ENCODE measurements at places on chromosomes 6 and 20. TPM values are rescaled to one million over a fixed set of nuclear protein-coding genes. Genes with fewer than 3 reads are reported as not detected.

- DNase-seq = peak; percentile 92
Measured at GRCh38 chr20:33731693-33732165, at the start of gene ZNF341. Gene ZNF341, plus strand, starts transcription at chr20:33731996. Its CDS starts 26 bp downstream, at chr20:33732022.

GRCh38 chr6:108526739-108527174 is 34.0 kb upstream of the FOXO3 start:
- no peak for DNase-seq

GRCh38 chr6:39530201-39530759 is 194.9 kb downstream of the KIF6 start:
- DNase-seq = no peak

DNA sequence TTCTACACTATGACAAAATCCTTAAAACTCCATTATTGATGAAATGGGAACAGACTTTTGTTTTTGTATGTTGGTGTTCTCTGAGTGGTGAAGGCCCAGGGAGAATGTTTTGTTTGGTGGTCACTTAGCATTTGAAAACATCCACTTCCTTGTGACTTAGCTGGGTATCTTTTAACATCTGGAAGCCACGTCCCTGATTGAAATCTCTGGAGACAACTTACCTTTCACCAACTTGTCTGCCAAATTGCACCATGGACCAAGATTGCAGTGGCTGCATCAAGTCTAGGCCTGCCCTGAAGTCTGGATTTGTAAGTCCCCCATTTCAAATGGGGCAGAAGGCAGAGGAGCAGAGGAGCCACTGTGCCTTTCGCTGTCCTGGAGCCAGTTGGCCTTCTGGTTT is 534 bp upstream of the EFCAB8 start:
- DNase-seq = no peak

- no peak for DNase-seq
Measured at GRCh38 chr6:111706841-111707391, 101.2 kb upstream of the TRAF3IP2 start.

DNA sequence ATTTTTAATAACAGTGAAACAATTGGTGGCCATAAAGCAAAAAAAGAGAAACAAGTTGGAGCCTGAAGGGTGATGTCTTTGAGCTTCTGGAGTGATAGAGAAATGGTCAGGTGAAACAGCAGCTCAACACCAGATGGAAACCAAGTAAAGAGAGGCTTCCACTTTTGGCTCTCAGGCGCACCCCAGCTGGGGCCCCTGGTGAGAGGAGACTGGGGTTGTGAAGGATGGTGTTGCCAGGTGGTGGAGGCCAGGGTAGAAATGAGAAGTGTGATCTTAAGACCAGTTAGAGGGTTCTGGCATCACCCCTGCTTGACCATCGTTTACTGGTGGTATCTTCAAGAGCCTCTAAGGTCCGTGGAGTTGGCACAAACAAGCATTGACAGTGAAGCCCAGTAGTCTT is 126.0 kb upstream of the AKIRIN2 start:
- DNase-seq = no peak

DNA sequence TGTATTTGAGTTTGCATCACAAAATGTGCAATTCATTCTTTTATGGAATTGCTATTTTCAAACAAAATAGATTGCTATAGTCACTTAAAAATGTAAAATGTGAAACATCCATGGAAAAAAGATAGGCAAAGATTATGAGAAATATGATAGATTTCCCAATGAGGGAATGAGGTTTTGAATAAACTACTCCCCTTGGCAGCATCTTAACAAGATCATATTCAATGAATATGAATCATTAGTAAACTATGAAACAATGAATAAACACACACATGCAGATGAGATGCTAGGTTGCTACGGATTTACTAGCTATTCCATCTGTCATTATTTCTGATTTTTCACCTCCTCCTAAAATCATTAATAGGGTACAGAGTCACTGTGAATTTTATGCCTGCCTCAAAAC is 401.8 kb downstream of the PHF3 start:
- no peak for DNase-seq

DNA sequence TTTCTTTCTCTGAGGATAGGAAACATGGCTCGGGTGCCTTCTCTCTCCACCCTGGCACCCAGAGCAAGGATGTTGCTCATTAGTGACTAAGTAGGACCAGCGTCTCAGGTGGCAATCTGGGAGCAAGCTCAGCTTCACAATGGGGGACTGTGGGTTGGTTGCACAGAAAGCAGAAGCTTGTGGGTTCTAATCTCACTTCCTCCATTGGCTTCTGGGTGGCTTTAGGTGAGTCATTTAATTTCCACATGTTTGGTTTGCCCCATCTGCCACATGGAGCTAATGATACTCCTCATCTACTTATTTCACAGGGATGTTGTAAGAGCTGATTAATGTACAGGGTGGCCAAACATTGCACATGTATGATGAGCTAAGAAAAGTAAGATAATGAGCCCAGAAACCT is 54.8 kb upstream of the AKIRIN2 start:
- DNase-seq = peak; percentile 76

- no peak for DNase-seq
Measured at GRCh38 chr6:166032366-166033200, 135.1 kb downstream of the TBXT start.

DNA sequence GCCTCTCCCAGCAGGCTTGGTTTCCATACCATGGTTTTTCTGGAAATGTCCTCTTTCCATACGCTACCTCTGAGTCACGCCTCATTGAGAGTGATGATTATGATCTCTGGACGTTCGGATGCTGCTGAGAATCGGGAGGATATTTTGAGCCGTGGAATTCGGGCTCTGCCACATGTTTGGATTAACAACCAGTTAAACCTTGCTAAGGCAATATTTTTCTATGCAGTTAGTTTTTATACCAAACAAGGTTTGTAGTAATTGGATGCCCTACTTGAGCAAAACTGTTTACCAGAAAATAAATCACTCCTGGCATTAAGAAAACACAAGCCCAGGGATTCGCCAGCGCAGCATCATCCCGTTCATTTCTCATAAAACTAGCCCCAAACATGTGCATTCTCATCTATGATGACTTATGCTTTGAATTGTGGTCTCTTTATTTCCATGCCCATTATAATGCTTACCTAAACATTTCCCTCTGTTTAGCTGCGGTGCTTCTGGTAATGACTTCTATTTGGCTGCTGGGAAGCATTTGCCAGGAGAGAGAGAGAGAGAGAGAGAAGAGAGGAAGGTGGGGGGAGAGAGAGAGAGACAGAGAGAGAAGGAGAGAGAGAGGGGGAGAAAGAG is 198.9 kb downstream of the CLIC5 start:
- DNase-seq = no peak

DNA sequence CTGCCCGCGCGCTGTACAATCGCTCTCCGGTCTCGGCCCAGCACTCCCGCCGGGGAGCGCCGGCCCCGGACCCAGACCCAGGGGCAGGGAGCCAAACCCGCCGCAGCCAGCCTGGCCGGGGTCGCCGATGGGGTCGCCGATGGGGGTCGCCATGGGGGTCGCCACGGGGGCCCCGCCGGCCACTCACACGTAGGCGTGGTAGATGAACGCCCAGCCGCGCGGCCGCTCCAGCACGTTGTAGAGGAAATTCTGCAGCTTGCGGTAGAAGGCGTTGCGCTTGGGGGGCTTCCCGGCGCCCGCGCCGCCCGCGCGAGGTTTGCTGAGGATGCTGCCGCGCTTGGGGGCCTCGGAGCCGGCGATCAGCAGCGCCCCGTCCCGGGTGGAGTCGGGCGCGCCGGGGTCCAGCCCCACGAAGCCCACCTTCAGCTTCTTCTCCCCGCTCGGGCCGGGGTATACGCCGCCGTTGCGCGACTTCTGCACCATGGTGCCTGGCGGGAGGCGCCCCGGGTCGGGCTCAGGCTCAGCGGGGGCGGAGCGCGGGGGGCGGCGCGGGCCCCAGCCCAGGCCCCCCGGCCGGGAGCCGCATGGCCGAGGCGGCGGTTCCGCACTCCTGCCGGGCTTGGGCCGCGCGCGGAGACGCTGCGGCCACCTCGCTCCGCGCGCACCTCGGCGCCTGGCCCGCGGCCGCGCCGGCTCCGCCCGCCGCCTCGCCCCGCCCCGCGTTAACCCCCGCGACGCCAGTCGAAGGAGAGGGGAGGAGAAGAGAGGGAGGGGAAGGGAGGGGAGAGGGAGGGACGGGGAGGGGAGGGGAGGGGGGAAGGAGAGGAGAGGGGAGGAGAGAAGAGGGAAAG is at the start of gene KCNQ2:
TSS of gene KCNQ2 (minus strand) at position 675 of the 851 bp plus-strand sequence. CDS start at position 483, 192 bp downstream.
- DNase-seq = peak; percentile 85

DNA sequence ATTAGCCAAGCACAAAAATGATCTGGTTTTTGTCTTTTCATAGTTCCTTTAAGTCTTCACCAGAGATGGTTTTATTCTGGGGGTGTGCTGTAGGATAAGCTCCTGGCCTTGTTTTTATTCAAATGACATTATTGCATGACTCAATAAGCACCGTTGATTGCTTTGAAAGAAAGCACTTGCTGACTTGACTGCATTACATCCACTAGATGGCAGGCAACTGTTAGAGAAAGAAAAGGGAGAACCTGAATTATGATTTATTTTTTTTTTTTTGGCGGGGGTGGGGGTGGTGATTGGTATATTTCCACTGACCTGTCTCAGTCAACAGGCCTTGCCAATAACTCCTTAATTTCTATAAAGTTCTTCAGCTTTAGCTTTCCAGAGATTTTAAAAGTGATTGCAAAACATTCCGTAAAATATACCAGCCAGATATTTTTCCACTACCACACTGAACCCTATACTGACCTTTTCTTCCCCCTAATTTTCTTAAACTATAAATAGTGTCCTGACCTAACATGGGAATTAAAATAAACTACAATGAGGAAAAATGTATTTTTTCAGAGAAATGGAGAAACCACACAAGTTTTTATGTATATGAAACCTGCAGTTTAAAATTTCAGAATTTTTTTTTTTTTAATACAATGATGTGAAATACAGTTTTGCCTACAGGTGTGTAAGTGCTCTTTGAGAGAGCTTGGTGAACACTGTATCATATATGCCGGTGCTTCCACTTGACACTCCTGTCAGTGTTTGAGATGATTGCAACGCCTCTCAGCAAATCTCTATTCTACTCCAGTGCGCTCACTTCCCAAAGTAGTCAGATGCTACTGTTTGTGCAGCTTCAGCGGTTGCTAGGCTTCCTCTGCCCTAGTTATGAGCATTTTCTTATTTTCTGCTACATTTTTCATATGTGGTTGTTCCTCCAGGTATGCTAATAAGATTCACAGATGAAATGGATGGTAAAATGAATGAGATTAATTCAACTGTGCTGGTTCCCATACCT is 274.3 kb downstream of the CD109 start:
- no peak for DNase-seq

- DNase-seq = no peak
Measured at GRCh38 chr20:61166324-61166723, 85.7 kb upstream of the CDH4 start.

DNA sequence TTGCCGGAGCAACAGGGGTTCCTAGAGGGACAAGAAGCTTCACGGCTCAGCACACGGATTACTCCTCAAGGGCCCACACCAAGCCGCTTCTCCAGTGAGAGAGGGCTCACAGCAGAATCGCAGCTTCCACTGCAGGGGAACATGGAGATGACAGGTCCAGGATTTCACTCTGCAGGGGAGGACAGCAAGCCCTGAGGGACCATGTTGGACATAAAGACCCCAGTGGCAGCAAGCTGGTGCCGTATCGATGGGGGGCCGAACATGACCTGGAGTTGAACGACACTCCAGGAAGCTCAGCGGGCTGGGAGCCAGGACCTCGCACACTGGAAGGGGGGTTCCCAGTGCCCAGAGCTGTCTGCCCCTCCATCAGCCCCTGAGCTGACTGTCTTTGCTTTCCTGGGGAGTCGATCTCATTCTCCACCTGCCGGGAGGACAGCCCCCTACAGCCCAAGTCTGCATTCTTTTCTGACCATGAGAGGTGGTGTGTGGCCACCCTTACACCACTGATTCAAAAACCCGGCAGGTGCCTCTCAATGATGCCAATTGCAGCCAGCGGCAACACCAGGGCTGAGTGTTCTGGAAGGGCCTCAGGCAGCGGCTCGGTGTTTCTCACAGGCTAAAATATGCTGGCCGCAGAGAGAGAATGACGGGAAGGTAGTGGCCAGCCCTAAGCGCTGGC is 194.5 kb upstream of the CDH4 start:
- no peak for DNase-seq

- DNase-seq = peak; percentile 78
Measured at GRCh38 chr6:42075159-42075838, 25.0 kb downstream of the TAF8 start.

DNA sequence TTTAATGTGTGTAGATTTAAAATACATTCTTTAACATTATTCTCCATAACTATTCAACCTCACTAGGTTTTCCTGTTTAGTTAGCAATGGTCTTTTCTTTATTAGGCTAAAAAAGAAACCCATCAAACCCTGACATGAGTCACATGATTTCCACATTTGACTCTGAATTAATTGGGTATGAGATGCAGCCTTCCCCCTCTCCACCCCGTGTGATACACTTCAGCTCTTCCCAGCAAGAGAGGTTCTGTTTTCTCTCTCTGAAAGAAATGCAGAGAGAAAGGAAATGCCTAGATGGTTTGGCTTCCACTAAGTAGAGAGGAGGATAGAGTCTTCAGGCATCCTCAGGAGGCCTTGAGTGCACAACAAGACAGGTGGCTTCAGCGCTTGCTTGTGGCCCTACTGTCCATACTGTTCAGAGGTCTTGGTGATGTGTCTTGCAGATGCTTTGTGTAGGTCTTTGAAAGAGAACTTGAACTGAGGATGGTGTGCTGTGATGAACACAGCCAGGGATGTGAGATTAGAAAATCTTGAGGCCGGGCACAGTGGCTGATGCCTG is 17.3 kb downstream of the FARS2 start:
- no peak for DNase-seq

DNA sequence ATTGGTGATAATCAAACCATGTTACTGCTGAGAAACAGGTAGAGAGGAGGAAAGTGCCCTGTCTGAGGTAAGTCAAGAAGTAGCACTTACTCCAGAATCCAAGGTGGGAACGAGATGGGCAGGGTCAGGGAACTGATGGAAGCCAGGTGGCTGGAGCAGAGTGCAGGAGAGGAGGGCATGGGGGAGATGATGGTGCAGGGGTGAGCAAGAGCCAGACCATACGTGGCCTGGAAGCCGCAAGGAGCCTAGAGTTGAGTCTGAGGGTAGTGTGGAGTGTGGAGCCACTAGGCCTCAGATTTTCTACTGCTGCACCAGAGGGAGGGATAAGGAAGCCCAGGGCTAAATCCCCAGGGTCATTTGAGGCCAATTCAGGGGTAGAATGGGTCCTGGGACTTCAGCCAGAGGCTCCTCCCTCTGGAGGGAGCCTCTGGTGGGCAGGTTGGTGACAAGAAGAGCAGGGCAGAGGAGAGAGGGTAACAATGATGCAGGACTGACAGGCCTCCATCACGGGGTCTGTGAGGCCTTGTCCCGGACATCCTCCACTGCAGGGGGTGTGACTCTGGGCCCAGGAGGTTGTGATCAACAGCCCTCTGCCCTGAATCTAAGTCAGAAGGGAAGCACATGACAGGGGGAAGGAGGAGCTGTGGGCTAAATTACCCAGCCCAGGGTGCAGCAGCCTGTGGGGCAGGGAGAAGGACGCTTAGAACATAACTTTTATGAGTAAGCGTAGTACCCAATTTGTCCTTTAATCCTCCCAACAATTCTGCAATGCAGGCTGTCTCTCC is 28.7 kb downstream of the COX4I2 start:
- DNase-seq = no peak

GRCh38 chr20:12829170-12829569 is 179.6 kb upstream of the SPTLC3 start:
- no peak for DNase-seq

- no peak for DNase-seq
Measured at GRCh38 chr20:1377341-1377871, 15.4 kb downstream of the FKBP1A start.

- no peak for DNase-seq
Measured at GRCh38 chr6:41022294-41022693, 16.7 kb downstream of the UNC5CL start.

The TREM2 gene
- 38.8 TPM for total RNA-seq

The ANGPT4 gene
- total RNA-seq = 3.0 TPM

The PDSS2 gene
- 14.4 TPM for total RNA-seq

The CLVS2 gene
- total RNA-seq = 0.03 TPM

The VNN1 gene
- total RNA-seq = 3.0 TPM

The MAD2L1BP gene
- 66.4 TPM for total RNA-seq

The MYLK4 gene
- 1.1 TPM for total RNA-seq

The QRSL1 gene
- total RNA-seq = 7.9 TPM

Data from upper lobe of left lung (tissue), 6 donors.